CD8-positive, alpha-beta memory T cell (primary cell): ENCODE measurements at places on chromosomes 4 and X. TPM values are rescaled to one million over a fixed set of nuclear protein-coding genes. Genes with fewer than 3 reads are reported as not detected.

DNA sequence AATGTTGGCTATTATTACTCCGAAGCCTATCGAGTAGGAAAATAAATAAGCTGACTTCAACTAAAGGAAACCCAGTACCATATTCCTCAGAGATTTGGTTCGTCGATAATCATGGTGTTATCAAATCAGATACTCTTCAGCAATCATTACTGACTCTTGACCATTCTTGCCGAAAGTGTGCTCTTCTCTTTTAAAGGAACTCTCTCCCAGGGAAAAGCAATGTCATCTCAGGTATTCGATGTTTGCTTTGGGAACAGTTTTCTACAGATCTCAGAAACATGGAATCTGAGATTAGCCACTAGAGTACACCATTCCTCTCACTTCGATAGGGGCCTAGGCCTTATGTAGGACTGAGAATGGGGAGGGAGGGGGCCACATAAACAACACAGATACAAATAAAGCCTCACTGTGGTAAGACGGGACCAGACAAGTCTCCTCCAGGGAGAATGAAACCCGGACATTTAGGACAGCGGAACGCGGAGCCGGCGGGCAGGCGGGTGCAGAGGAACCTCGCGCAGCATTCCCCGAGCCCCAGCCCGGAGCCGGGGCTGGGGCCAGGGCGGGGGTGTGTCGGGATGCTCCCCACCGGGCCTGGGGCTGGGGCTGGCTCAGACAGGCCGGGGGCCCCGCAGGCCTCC is 581 bp downstream of the DNAJB14 start:
- H3K4me3 ChIP-seq = peak overlapping the region; percentile 90
- peaks cover 8% of the 10 kb centered on the region for H3K36me3 ChIP-seq
- H3K27ac ChIP-seq = peak overlapping the region; percentile 89
- peaks cover 63% of the 10 kb centered on the region for H3K4me1 ChIP-seq

Gene ELMOD2
- 12.6 TPM for polyA plus RNA-seq

DNA sequence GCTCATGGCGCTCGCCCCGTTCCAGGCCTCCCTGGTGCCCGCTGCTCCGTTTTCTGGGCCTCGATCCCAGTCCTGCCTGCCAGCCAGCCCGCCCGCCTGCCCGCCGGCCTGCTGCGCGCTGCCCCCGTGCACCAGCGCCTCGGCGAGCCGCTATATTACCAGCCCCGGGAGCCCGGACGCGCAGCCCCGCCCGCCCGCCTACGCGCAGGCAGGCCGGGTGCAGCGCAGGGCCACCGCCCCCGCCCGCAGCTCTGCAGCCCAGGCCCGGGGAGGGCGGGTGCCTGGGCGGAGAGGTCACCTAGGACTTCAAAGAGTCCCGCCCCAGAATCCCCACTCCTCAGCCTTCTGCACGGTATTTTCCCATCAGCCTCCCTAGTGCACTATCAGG is at the start of gene MAOB:
Gene MAOB, minus strand, starts transcription at position 157 of the 388 bp plus-strand sequence. Its CDS starts 151 bp downstream, at position 6.
- no peak for DNase-seq
- H3K27me3 ChIP-seq = no peaks in the 10 kb centered on the region
- H3K4me1 ChIP-seq = no peaks in the 10 kb centered on the region
- no peak within 1 kb of the TSS for H3K27ac ChIP-seq
- H3K36me3 ChIP-seq = no peaks in the 10 kb centered on the region
- H3K4me3 ChIP-seq = no peak within 1 kb of the TSS

- DNase-seq = no peak
- H3K36me3 ChIP-seq = no peaks in the 10 kb centered on the region
- H3K27ac ChIP-seq = no peak overlapping the region
- H3K4me1 ChIP-seq = no peaks in the 10 kb centered on the region
Observed at GRCh38 chrX:17680732-17681413, 56.4 kb upstream of the SCML1 start.

Gene NRK
- not detected for polyA plus RNA-seq

DNA sequence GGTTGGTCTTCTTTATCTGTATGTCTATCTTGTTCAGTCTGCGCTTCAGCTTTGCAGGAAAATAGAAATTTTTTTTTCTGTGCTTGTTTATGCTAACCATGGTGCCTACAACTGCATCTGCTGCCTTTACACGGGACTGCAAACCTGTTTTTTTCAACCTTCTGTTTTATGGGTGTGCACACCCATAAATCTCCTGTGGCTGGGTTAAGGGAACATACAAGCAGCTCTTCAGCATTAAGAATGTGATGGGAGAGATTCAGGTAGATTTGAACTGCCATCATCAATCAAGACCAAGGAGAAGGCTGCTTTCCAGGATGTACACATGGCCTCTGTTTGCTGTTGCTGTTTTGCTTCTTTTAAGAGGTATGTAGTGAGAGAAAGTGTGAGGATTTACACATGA is 502.9 kb downstream of the ANKRD50 start:
- no peak overlapping the region for H3K27ac ChIP-seq
- no peak for DNase-seq
- no peaks in the 10 kb centered on the region for H3K36me3 ChIP-seq
- no peaks in the 10 kb centered on the region for H3K27me3 ChIP-seq

- no peak overlapping the region for H3K4me3 ChIP-seq
- peaks cover 48% of the 10 kb centered on the region for H3K36me3 ChIP-seq
- H3K4me1 ChIP-seq = no peaks in the 10 kb centered on the region
- DNase-seq = no peak
- no peak overlapping the region for H3K27ac ChIP-seq
- H3K27me3 ChIP-seq = no peaks in the 10 kb centered on the region
Observed at GRCh38 chr4:184396570-184397515, 77.5 kb downstream of the IRF2 start.
